ENCODE measurements at places on chromosomes 3 and 15.

GRCh38 chr3:141240687-141241615, 9.3 kb downstream of the PXYLP1 start:
- no peak for DNase-seq

GRCh38 chr3:157066335-157067098, 93.4 kb downstream of the CCNL1 start:
- DNase-seq: no peak

DNA sequence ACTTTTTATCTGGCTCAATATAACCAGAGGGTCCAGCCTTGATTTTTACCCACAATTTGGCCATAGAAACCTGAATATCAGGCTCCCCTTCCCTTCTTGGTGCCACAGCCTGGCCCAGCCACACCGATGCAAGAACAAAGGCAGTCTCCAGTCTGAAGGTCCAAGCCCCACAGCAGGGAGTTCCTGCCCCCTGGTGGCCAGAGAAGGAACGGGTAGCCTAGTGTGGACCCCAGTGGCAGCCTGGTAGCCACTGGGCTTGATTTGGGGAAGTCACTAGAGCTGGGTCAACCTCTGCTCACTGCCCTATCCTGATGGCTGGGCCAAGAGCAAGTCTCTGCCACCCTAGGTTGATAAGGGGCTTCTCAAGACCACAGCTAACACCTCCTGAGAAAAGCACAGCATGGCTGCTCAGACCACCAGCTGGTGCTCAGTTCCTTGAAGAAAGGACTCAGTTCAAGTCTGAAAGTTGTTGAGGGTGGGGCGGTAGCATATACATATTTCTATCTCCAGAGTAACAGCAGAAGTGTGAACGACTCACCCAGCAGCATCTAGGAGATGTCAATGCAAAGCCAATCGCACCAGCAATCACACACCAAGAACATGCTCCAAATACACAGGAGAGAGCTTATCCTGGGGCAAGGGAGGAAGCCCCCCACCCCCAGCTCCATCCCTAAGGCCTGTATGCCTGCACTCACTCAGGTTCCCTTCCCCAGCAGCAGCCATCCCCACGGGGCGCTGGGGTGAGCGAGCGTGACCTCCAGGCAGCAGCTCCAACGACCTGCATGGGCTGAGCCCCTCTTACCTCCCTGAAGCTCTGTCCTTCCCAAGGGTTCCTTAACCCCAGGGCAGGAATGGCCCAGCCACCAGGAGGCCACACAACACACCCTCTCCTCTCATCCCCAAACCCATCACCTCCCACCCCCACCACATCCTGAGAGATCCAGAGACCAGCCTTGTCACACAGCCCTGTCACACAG, 7.6 kb downstream of the PFKFB4 start:
- peak; percentile 36 for DNase-seq

DNA sequence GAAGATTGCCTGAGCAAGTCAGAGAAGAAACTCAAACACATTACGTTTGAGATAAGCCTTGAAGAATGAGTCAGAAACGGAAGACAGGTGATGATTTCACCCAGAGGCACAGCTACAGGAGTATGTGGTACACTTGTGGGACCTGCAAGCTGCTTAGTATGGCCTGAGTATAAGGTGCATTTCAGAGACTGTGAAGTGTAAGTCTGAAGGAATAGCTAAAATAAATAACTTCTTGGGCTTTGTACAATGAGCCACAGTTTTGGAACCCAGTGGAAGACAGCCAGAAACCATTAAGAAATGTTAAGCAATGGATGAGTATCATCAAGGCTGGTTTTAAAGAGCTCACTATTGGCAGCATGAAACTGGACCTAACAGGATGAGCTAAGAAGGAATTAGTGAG, 826.2 kb downstream of the ROBO1 start:
- no peak for DNase-seq

DNA sequence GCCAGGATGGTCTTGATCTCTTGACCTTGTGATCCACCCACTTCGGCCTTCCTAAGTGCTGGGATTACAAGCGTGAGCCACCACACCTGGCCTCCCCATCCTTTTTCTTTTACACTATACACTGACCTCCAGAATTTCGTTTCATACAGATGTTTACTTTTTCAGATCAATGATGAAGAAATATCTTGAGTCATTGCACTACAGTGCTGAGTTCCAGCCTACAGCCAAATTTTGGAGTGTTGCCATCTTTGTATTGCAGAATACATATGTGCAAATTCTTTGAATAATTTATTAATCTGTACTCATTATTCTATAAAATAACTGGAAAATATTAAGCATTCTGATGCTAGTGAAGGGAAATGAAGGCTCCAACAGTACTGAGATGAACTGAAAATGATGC, 12.5 kb downstream of the ZPLD1 start:
- DNase-seq: no peak

- no peak for DNase-seq
Observed at GRCh38 chr15:83978588-83978987, 257.0 kb upstream of the GOLGA6L4 start.

DNA sequence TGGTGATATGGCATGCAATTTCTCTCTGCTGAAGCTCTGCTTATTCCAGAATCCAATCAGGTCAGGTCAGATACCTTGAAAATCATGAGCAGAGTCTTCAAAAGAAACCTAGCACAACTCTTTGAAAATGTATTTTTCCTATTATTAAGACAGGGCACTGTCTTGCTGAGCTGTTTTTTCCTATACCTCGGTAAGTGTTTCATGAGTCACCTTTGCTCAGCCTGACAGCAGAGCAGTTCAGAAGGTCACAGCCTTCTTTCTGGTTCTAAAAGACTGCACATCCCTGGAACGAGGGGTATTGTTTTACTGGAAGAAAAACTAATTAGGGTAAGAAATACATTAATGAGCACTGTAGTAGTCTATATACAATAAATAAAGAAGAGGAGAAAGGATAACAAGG, 422.0 kb downstream of the SOX2 start:
- no peak for DNase-seq

DNA sequence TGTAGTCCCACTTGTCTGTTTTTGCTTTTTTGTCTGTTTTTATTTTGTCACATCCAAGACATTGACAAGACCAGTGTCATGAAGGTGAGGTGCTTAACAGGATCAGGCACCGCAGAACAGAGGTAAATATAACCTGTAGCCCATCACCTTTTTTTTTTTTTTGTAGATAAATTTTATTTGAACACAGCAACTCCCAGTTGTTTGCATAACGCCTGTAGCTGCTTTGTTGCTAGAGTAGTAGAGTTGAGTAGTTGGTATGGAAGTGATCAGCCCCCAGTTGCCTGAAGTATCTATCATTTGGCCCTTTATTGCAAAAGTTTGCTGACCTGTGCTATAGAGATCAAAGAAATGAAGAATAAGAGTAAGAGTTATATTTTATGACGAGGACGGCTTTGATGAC, 135.0 kb downstream of the TCF12 start:
- no peak for DNase-seq

GRCh38 chr3:173003471-173003870, 137.6 kb downstream of the SPATA16 start:
- no peak for DNase-seq

GRCh38 chr3:68088216-68088615, 433.8 kb upstream of the SUCLG2 start:
- no peak for DNase-seq

GRCh38 chr3:197749315-197749600, 425 bp upstream of the FYTTD1 start:
- no peak for DNase-seq

GRCh38 chr3:149020839-149021252, 29.5 kb downstream of the GYG1 start:
- no peak for DNase-seq

DNA sequence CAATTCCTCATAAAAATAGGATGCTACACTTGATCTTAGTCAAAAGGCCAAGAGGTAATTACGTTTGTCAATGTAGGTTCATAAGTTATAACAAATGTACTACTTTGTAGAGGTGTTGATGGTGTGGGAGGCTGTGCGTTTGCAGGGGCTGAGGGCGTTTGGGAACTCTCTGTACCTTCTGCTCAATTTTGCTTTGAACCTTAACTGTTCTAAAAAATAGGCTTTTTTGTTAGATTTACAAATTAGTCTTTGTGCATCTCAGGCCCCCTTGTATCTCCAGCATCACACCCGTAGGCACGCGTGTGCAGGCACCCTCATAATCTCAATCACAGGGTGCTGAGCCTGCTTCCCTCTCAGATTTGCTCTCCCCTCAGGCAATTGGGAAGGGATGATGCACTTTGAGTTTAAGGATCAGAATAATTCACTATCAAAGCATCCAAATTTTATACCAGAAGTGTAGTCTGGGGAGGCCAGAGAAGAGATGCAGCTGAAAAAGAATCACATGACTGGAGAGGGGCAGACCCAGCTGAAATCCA, 36.1 kb upstream of the STRIT1 start:
- no peak for DNase-seq

GRCh38 chr3:177928172-177928873, 607.9 kb upstream of the KCNMB2 start:
- DNase-seq: no peak
